ENCODE measurements at places on chromosomes 7 and 10.

- no peak for DNase-seq
Measured at GRCh38 chr7:103083210-103083609, 8.3 kb downstream of the ARMC10 start.

DNA sequence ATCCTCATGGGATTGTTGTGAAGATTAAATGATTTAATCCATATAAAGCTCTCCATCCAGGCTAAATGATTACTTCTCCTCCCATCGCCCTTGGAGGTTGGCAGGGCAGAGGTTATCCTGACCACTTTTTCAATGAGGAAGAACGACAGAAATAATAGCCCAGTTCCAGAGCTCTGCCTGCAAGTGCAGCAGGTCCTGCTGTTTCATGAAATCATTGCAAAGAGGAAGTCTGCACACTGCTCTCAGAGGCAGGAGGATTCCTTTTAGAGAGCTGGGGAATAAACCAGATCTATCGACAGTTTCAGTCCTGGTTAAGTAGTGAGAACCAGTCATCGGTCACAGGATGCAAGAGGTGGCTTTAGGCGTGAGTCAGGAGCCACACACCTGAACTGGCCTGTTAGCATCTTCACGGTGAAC, 25.0 kb upstream of the CDH23 start:
- no peak for DNase-seq

DNA sequence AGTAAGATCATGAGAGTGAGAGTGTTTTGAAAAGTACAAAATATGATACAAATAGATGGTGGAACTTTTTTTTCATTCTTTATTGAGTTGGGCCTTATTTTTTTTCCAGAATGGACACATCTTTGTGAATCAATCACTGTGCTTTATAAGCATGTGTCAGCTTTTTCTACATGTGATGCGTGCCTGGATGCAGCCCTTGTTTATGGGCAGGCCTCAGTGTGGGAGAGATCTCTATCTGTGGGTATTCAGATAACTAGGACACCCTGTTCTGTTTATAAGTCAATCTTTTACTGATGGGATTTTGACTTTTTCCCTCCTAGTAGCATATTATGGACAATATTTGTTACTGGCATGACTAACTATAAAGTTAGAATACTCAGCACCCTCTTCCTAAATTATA, 42.9 kb upstream of the IKZF1 start:
- DNase-seq: no peak

DNA sequence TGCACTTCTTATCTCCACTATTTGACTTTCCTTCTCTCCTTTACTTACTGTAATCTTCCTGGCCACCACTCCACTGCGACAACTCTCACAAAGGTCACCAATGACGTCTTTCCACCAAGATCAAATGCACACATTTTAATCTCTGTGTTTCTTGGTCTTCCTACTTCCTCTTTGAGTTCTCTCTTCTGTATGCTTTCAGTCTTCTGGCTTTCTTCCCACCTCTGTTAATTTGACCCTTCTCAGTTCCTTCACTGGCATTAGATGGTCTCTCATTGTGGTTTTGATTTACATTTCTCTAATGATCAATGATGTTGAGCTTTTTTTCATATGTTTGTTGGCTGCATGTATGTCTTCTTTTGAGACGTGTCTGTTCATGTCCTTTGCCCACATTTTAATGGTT, 31.9 kb downstream of the FAM107B start:
- DNase-seq: no peak

- no peak for DNase-seq
Measured at GRCh38 chr7:137097111-137097510, 228.7 kb downstream of the CHRM2 start.

- no peak for DNase-seq
Measured at GRCh38 chr10:4099202-4099601, 314.2 kb upstream of the KLF6 start.

All from stimulated activated CD4-positive, alpha-beta T cell treated with anti-CD3 and anti-CD28 coated beads, TNF-alpha, amount 100 ng/mL, for 4 hours (primary cell).